Stimulated activated CD4-positive, alpha-beta T cell treated with anti-CD3 and anti-CD28 coated beads, Interleukin-4, amount 100 ng/mL, for 1 hour (primary cell): ENCODE measurements at places on chromosomes 2 and 18.

GRCh38 chr2:102033031-102033749, 41.4 kb downstream of the IL1R2 start:
- DNase-seq: peak; percentile 18

GRCh38 chr18:8217051-8217564, 392.1 kb upstream of the RAB12 start:
- no peak for DNase-seq

- no peak for DNase-seq
These were observed 81.3 kb downstream of the OSBPL6 start for GRCh38 chr2:178275600-178275999.

- no peak for DNase-seq
These were observed 21.4 kb upstream of the PLEKHM3 start for GRCh38 chr2:208046686-208047085.

GRCh38 chr2:134279417-134279816, 25.5 kb downstream of the MGAT5 start:
- no peak for DNase-seq

DNA sequence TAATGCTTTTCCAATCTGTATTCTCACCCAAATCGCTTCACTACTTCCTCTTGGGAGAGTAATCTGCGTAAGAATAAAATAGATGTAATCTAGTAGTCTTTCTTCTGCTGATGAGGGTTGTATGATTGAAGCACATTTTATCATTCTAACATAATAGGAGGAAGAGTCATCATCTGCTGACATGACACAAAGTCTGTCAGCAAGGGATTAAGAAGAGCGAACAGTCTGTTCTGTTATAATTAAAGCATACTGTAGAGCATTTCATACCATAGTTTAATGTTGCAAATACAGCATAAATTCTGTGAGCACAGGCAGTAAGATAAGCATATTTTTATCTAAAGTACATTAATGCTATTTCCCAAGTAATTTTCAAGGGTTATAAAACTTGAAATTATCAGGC, 10.4 kb downstream of the SLC25A52 start:
- DNase-seq: no peak

DNA sequence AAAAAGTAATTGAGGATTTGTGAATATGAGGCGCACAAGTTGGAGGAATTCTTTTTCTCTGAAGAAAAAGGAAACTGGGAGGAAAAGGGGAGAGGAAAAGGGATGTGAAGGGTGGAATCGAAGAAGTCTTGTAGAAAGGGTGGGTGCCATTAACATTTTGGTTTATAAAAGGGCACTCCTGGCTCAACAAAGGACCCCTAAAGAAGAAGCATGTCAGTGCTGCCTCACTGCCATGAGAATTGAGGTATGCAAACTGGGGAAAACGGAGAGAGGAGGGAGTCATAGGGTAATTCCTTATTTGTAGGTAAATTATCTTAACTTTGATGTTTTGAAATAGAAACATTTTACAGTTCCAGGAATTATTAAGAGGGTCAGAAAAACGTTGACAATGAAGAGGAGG, 207.2 kb downstream of the NAPG start:
- no peak for DNase-seq

GRCh38 chr2:220858101-220858500, 714.0 kb downstream of the EPHA4 start:
- DNase-seq: no peak
